ENCODE measurements at places on chromosomes 6 and 20. TPM values are rescaled to one million over a fixed set of nuclear protein-coding genes. Genes with fewer than 3 reads are reported as not detected.

SIRPA gene
- 2.9 TPM for total RNA-seq

TSBP1 gene
- total RNA-seq: not detected

DNA sequence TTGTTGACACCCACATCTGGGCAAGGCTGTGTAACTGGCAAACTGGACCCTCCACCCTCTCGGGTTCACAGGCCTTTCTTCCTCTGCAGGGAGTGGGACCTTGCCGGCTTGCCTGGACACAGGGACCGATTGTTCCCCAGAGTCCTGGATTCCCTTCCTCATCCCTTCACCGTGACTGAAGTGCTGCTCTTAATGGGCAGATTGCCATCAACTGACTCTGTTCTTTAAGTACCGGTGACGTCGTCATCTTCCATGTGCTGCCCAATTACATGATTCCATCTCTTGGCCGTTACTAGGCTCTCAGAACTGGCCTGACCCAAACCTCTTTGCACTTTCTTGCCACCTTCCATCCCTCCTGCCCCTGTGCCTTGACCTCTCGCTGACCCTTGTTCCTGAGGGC, 85.4 kb downstream of the EYA4 start:
- DNase-seq: no peak

- no peak for DNase-seq
These were observed 95.8 kb downstream of the ERMARD start for GRCh38 chr6:169847141-169847674.

DNA sequence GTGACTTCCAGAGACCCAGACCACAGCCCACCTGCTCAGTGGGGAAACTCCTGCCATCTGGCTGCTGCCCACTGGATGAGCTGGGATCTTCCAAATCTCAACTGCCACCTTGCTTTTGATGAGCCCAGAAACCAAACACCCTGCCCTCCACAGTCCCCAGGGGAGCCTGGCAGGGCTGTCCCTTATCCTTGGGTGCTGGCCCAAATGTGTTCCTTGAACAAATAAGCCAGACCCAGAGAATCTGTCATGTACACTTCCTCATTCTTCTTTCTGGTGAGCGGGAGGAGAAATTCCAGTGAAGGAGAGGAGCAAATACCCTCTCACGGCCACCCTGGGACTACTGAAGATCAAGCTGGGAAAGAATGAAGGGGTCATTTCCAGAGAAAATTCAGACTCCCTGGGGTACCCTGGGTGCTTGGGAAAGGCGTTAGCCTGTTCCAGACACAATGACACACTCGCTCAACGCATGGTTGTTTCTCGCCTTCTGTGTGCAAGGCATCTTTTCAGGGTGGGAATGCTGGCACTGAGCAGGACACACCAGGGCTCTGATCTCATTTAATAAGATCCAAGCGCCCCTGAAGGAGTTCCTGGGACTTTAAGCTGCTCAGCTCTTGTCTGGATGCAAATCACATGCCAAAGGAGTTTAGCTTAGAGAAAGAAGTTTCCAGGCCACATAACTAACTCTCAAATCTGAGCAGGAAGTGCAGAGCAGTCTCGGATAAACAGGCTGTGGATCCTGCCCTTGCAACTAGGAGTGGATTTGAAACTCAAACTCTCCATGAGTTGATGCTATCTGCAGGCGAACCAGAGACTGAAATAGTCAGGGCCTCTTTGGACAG, 38.5 kb downstream of the PXDC1 start:
- DNase-seq: no peak

DNA sequence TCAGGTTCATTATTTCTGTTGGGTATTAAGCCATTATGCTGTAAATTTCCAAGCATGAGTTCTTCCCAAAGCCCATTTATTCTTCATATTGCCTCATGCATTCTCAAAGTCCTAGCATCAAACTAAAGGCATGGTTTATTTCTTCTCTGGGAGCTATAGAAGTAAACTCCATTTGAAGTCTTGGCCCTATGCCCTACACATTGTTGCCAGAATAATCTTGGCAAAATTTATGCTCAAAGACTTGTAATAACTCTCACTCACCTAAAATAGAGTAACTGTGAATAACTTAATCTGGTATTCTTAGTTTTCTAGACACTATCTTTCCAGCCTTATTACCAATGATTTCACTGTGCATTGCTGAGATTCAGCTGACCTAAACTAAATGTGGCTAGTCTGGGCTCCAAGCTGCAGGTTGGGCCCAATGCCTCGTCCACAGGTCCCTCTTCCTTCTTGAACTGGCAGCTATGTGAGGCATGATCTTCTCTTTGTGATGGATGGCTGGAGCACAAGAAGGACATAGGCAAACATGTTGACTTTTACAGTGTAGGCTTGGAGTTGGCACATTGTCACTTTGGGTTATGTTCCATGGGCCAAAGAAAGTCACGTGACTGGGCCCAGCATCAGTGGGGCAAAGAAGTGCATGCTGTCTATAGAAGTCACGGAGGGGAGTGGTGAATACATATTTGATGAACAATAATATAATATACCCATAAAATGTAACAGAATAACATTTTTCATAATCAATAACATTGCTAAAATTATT, 39.1 kb upstream of the ANKEF1 start:
- no peak for DNase-seq

DNA sequence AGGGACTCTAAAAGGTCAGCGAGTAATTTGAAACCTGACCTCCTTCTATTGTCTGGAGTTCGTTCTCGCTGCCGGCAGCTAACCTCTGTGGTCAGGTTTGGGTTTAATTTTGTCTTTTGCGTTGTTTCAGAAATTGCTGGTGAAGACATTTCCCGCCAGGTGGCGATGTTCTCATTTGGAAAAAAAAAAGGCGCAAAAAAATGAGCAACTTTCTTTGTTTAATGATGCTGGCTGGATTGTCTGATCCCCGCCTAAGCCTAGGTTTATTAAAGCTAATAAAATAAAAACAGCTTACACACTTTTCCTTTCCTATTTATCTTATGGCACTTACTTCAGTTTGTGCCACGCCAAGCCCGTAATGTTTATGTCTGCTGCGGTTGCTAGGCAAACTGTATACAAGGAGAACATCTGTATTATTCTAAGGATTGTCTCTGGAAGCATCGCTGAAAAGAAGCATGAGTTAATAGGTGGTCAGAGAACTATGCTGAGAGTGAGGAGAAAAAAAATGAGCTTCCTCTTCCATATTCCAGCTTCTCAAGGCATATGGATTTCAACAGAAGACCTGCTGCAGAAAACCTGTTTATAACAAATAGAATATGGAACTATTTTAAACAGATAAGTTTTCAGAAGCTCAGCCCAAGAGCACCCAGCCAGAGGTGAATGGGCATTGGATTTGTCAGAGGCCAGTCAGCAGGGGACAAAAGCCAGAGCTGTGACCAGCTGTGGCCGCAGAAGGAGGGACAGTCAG, 205.7 kb downstream of the DOK5 start:
- DNase-seq: peak; percentile 62
